ENCODE measurements at places on chromosomes 13 and 19.

- no peak for DNase-seq
Measured at GRCh38 chr19:492091-492531, 4.2 kb upstream of the MADCAM1 start.

GRCh38 chr19:19179548-19180441 is 9.7 kb upstream of the MEF2B start:
- no peak for DNase-seq

DNA sequence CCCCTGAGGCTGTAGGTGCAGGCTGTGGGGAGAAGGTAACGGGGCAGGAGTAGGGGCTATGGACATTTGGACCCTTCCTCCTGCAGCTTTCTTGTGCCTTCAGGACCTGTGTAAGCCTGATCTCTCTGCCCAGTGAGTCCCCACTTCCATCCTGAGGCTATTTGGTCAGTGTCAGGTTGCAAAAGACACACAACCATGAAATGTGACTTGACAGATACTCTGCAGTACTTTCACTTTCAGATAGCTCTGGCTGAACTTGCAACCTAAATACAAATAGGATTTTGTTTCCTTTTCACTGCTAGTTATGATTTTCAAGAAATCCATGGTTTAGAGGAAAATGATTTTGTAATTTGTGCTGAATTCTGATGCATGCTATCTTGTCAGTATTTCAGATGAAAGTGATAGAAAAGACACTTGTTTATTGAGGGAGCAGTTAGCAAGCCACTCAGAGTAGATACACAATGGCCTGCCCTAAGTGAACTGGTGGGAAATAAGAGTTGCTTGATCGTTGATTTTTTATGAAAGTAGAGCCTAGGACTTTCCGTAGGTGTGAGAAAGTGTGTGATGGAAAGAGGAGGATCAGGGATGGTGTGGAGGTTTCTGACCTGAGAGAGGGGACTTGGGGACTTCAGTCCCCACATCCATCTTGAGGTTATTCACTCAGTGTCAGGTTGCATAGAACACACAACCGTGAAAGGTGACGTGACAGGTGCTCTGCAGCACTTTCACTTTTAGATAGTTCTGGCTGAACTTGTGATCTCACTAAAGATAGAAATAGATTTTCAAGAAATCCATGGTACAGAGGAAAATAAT is 18.1 kb upstream of the EID2 start:
- peak; percentile 76 for DNase-seq

GRCh38 chr19:543910-544608 is at the start of gene GZMM:
GZMM (plus strand) TSS chr19:544053; CDS start chr19:544072, 19 bp downstream.
- no peak for DNase-seq

- DNase-seq = no peak
Measured at GRCh38 chr13:98349731-98350305, 172.7 kb upstream of the RNF113B start.

DNA sequence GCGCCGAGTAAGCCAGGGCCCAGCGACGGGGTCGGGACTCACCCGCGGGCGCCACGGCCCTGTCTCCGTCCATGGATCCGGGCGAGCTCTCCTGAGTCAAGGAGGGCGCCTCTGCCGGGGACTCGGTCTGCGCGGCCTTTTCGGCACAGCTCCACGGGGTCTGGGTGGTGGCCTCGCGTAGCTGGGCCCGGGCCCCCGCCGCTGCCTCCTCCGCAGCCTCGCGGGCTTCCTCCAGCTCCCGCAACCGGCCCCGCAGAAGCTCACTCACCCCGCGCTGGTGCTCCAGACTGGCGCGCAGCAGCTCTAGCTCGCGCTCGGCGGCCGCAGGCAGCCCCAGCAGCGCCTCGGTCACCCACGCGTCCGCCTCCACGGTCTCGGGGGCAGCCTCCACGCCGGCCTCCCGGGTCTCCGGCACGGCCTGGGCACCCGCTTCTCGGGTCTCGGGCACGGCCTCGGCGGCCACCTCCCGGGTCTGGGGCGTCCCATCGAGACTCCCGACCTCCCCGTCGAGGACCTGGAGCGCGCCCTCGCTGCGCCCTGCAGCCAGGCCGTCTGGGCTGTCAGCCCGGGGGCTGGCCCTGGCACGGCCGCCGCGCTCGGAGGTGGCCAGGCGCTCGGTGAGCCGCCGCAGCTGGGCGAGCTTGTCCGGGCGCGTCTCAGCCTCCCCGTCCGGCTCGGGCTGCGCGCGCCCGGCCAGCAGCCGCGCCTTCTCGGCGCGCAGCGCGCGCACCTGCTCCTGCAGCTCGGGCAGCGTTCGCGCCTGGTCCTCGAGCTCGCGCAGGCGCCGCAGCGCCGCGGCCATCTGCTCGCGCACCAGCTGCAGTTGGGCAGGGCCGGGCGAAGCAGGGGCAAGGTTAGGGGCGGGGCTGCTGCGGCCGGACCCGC is 8.4 kb downstream of the KANK3 start:
- DNase-seq = peak; percentile 60
